ENCODE measurements at places on chromosomes 6 and 20. TPM values are rescaled to one million over a fixed set of nuclear protein-coding genes. Genes with fewer than 3 reads are reported as not detected.

The C6orf52 gene
- not detected for total RNA-seq

DNA sequence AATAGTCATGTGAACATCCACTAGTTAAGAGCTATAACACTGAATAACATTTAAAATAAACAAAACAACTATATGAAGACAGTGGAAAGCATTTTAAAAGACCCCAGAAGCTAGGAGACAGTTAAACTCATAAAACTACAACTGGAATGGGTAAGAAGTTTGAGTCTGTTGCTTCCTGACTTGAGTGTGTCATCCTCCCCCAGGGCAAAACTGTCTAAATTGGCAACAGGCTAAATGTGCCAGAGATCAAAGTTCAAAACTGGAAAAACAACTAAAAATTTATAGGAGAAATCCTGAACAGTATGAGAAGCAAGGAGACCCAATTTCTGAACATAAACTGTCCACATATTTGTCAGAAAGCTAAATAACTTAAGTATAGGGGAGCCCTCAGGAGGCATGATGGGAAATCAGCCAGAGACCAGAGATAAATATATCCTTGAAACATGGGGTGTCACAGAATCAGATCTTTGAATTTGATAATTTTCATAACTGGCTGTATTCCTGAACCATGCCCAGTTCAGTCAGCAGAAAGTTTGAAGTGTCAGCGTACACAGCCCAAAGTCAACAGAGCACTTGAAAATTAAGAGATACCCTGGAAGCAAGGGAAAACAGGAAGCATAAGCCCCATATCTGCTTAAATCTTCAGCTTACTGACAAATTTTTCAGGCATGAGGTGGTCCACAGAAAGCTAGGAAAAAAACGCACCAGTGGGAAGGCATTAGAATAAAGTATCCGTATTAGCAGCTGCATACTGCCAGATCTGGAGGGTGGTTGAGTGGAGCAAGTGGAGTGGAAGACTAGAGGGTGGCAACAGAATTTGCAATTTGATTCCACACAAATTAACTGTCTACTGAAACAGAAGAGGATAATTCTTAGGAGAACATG is 516.1 kb upstream of the MAN1A1 start:
- no peak for DNase-seq

GRCh38 chr6:17851001-17851719 is 136.3 kb downstream of the KIF13A start:
- no peak for DNase-seq

The DEFB129 gene
- total RNA-seq = not detected

The HIVEP1 gene
- 27.6 TPM for total RNA-seq

The GMPR gene
- total RNA-seq = 4.5 TPM

DNA sequence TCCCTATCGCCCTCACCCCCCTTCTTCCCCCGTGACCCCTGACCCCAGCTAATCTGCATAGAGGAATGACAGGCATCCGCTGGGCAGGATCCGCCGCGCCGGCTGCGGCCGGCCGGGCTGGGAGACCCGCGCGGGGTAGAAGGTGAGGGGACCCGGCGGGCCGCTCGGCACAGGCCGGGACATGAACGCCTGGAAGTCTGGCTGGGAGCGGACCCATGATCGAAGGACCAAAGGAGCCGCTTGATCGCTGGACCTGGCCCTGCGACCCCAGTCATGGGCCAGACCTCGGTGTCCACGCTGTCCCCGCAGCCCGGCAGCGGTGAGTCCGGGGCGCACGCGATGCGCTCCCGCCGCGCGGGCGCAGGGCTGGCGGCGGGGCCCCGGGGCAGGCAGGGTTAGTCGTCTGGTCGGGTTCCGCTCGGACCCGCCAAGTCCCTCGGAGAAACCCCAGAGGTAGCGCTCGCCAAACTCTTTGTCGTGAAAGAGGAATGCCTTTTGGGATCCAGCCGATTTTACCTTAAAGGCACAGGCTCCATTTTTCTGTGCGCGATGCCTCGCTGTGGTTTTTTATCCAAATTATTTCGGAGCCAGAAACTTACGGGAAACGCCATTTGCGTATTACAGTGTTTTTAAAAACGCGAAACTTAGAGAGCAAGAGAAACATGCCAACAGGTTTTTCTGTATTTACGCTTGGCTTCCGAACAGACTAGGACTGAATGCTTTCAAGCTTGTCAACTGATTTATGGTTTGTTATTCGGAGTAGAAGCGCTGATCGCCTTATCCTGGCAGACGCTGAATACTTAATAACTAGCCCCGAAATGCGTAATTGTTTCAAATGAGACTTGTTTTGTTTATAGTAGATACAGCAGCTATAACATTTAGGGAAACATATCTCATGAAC is at the start of gene PHACTR2:
TSS of gene PHACTR2 (plus strand) at position 75 of the 901 bp plus-strand sequence. CDS start at position 274, 199 bp downstream.
- DNase-seq = peak; percentile 66

The RGS17 gene
- 0.55 TPM for total RNA-seq

The MOCS1 gene
- total RNA-seq = 28.3 TPM

The OTOR gene
- not detected for total RNA-seq

DNA sequence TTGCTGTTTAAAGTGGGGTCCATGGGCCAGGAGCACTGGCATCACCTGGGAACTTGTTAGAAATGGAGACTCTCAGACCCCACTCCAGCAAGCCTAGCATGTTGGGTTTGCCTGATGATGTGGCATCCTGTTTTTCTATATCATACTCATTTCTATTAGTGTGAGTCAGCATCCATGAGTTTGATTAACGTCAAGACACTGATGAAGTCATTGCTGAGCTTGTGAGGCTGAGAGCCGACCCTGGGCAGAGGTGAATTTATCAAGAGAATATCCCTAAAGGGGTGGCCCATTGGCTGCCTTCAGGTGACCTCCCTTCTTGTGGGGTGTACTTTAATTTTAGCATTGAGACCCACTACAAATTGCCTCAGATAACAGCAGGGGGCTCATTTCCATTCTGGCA is 43.4 kb upstream of the RNF144B start:
- DNase-seq = no peak

DNA sequence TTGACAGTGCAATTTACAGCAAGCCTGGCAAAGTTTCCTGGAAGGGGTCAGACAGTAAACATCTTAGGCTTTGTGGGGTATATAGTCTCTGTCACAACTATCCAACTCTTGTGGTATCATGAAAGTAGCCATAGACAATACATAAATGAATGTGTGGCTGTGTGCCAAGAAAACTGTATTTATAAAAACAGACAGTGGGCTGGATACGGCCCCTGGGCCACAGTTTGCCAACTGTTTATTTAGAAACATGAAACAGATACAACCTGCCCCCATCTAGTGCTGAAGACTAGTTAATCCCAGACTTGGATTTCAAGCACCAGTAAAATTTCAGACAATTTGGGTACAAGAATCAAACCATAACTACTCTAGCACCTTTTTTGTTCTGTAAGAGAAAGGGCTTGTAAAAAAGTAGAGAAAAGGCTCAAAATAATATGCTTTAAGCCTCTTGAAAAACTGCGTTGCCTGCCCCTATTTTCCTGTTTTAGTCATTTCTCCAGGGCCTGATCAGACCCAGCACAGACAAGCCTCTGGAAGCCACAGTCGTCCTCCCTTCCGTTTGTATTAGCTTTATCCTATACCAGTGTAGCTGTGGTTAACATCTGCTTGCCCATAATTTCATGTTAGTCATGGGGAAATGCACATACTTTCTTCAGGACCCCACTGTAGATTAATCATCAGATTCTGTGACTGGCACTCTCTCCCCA is 30.8 kb downstream of the JAG1 start:
- DNase-seq = no peak

DNA sequence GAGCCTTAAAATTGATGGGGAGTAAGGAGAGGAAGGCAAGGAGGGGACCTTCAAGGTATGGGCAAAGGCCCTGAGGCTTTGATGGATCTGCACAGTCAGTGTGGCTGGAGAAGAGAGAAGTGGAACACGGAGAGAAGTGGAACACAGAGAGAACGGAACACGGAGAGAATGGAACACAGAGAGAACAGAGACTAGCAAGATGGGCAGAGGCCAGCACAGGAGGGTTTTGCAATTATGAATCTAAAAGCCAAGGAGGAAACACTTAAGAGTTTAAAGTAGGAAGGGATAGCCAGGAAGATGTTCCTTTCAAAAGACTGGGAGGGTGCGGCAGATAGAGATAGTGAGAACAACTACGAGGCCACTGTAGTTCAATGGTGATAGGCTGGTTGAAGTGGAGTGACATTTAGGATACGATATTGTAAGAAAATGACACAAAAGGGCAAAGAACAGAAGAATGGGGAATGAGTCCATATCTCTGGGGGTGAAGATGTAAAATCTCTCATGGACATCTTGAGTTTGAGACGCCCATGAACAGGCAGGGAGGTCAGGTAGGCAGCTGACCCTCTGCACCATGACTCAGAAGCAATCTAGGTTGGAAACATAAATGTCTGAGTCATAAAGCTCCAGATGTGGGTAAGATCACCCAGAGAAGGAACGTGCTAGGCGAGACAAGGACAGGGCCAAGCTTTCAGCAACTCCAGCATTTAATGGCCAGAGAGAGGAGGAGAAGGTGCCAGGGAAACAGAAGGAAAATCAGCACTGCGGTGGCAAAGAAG is 25.4 kb downstream of the ZMYND8 start:
- peak; percentile 51 for DNase-seq

DNA sequence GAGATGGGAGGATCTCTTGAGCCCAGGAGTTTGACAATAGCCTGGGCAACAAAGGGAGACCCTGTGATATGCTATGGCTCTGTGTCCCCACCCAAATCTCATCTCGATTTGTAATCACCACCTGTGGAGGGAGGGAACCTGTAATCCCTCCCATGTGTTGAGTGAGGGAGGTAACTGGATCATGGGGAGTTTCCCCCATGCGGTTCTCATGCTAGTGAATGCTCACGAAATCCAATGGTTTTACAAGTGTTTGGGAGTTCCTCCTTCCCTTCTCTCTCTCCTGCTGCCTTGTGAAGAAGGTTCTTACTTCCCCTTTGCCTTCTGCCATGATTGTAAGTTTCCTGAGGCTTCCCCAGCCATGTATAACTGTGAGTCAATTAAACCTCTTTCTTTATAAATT is 3.4 kb downstream of the NUDT3 start:
- DNase-seq = no peak

GRCh38 chr20:56392881-56393482 is 537 bp downstream of the CSTF1 start:
- no peak for DNase-seq

The GSTA3 gene
- not detected for total RNA-seq

The MICB gene
- 9.7 TPM for total RNA-seq
